ENCODE measurements at places on chromosomes 2 and 18. TPM values are rescaled to one million over a fixed set of nuclear protein-coding genes. Genes with fewer than 3 reads are reported as not detected.
A peak's percentile ranks its signal among the peaks of the same experiment; 100 is the strongest.

Gene SIX3
- 0.11 TPM for polyA plus RNA-seq

Gene SOWAHC
- polyA plus RNA-seq = 7.4 TPM

DNA sequence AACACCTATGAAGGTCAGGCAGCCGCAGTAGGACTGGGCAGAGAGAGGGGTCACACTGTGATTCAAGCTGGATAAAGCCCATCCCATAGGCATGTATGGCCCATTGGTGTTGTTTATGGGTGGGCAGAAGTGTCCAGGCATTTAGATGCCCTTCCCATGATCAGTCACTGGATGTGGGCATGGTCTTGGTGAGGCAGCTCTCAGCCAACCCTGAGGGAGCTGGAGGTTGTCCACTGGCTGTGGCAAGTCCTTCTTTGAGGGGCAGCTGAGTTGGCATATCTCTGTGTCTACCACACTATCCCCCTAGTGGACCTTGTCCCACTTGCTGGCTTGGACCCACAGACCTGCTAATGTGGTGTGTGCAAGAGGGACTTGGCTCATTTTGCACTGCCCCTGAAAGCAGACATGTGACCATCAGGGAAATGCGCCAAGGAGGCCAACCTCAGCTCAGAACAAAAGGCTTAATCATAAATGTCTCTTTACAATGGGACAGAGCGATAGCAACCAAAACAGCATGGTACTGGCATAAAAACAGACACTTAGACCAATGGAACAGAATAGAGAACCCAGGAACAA, 82.0 kb downstream of the TMEM17 start:
- H3K27me3 ChIP-seq = no peaks in the 10 kb centered on the region
- no peaks in the 10 kb centered on the region for H3K36me3 ChIP-seq
- no peak for DNase-seq
- H3K27ac ChIP-seq = no peak overlapping the region

Gene SERPINB10
- 2.5 TPM for polyA plus RNA-seq

GRCh38 chr2:77314721-77315120, 207.5 kb downstream of the LRRTM4 start:
- no peak overlapping the region for H3K4me3 ChIP-seq
- no peak overlapping the region for H3K27ac ChIP-seq
- no peaks in the 10 kb centered on the region for H3K27me3 ChIP-seq
- no peaks in the 10 kb centered on the region for H3K36me3 ChIP-seq
- no peak for DNase-seq
- no peaks in the 10 kb centered on the region for H3K4me1 ChIP-seq

DNA sequence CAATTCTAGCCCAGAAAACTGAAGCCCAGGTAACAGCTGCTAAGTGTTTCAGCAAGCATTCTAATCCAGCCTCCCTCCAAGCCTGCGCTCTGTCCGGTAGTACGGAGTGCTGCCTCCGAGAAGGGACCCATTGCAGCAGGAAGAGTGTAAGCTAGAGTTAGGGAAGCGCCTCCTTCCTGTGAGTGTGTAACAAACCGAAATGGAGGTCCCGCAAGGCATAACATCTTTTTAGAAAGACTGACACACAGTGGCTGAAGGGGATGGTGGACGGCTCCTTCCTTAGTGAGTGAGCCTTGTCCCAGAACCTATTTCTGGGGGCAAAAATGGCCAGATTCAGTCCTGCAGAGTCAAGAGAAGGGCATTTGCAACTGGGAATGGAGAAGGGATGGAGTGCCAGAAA, 12.2 kb downstream of the PKDCC start:
- H3K4me1 ChIP-seq = peaks cover 2% of the 10 kb centered on the region
- no peak for DNase-seq
- no peak overlapping the region for H3K4me3 ChIP-seq
- H3K27ac ChIP-seq = no peak overlapping the region

DNA sequence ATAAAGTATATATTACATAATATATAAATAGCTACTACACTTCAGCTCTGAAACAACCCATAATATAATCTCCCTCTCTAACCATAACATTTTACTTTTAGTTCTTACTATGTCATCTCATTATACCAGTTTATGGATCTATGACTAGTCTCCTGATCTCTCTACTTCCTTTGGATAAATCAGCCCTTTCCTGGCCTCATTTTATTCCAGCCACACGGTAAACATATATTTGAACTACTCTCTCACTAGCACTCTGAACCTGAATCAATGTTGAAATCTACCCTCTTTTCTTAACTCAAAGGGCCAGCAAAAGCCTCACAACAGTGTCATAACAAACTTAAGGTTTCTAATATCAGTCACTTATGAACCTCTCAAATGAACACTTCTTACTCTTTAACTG, 62.6 kb downstream of the BAZ2B start:
- H3K4me1 ChIP-seq = peaks cover 4% of the 10 kb centered on the region
- H3K27ac ChIP-seq = no peak overlapping the region
- no peaks in the 10 kb centered on the region for H3K27me3 ChIP-seq
- no peak for DNase-seq
- H3K4me3 ChIP-seq = no peak overlapping the region
- no peaks in the 10 kb centered on the region for H3K36me3 ChIP-seq

Gene RAD51AP2
- polyA plus RNA-seq = 0.18 TPM

GRCh38 chr2:100905132-100905805, 85.3 kb downstream of the NPAS2 start:
- H3K27ac ChIP-seq = no peak overlapping the region
- no peak for DNase-seq
- no peaks in the 10 kb centered on the region for H3K4me1 ChIP-seq
- no peak overlapping the region for H3K4me3 ChIP-seq
- H3K27me3 ChIP-seq = no peaks in the 10 kb centered on the region

Gene CHRND
- polyA plus RNA-seq = 0.43 TPM

Gene DNMT3A
- polyA plus RNA-seq = 22.7 TPM

Gene AMER3
- 0.02 TPM for polyA plus RNA-seq

Gene ACMSD
- polyA plus RNA-seq = not detected

DNA sequence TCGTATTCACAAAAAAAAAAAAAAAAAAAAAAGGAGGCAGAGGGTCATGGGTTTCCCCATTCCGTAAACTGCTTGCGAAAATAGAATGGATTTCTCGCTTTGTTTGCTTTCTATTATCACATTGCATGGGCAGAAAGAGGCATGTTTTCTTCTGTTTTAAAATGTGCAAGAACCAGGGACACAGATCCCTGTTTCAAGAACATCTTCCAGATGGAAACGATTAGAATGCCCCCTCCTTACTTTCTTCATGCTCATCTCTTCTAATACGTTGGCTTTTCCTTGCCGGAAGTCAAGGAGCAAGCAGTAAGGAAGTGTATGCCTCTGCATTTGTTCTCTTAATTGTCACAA, 51.0 kb upstream of the ZNF516 start:
- DNase-seq = no peak
- no peaks in the 10 kb centered on the region for H3K27me3 ChIP-seq
- H3K27ac ChIP-seq = no peak overlapping the region

Gene TNFAIP6
- 3.3 TPM for polyA plus RNA-seq

GRCh38 chr2:96819128-96819875, 3.2 kb downstream of the CNNM3 start:
- peaks cover 24% of the 10 kb centered on the region for H3K4me1 ChIP-seq
- H3K27me3 ChIP-seq = no peaks in the 10 kb centered on the region
- H3K4me3 ChIP-seq = no peak overlapping the region
- H3K36me3 ChIP-seq = peaks cover 11% of the 10 kb centered on the region
- H3K27ac ChIP-seq = no peak overlapping the region

Gene PLCD4
- polyA plus RNA-seq = 0.68 TPM

- no peaks in the 10 kb centered on the region for H3K36me3 ChIP-seq
- peak overlapping the region; percentile 67 for H3K27ac ChIP-seq
- H3K4me3 ChIP-seq = no peak overlapping the region
Measured at GRCh38 chr2:96914332-96914731, 44.5 kb upstream of the SEMA4C start.

Gene TRIM43
- polyA plus RNA-seq = 1.5 TPM

DNA sequence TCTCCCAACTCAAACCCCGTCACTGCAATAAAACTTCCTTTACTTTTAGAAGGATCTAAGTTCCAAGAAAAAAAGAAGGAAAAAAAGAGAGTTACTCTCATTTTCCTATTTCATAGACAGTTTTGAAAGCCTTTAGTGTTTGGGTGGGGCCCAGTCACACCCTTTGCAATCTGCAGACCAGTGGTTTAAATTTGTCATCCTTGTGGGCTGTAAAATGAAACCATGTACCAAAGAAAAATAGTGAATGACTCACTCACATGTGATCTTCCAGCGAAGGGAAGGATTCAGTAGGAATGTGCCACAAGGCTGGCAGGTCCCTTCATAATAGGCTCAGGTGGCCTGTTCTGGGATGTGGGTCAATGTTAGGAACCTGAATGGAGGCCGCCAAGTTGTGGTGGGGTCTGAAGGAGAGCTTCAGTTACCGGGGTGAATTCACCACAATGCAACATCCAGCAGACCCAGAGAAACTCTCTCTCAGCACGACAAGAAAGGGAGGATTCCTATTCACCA, 28.3 kb downstream of the ANXA4 start:
- no peak for DNase-seq
- H3K27me3 ChIP-seq = no peaks in the 10 kb centered on the region
- peaks cover 13% of the 10 kb centered on the region for H3K4me1 ChIP-seq
- H3K27ac ChIP-seq = no peak overlapping the region
- no peaks in the 10 kb centered on the region for H3K36me3 ChIP-seq
- no peak overlapping the region for H3K4me3 ChIP-seq

GRCh38 chr2:112660138-112660537, 14.4 kb downstream of the SLC20A1 start:
- peaks cover 84% of the 10 kb centered on the region for H3K36me3 ChIP-seq
- H3K27ac ChIP-seq = no peak overlapping the region
- DNase-seq = no peak
- H3K4me1 ChIP-seq = peaks cover 3% of the 10 kb centered on the region
- no peaks in the 10 kb centered on the region for H3K27me3 ChIP-seq

DNA sequence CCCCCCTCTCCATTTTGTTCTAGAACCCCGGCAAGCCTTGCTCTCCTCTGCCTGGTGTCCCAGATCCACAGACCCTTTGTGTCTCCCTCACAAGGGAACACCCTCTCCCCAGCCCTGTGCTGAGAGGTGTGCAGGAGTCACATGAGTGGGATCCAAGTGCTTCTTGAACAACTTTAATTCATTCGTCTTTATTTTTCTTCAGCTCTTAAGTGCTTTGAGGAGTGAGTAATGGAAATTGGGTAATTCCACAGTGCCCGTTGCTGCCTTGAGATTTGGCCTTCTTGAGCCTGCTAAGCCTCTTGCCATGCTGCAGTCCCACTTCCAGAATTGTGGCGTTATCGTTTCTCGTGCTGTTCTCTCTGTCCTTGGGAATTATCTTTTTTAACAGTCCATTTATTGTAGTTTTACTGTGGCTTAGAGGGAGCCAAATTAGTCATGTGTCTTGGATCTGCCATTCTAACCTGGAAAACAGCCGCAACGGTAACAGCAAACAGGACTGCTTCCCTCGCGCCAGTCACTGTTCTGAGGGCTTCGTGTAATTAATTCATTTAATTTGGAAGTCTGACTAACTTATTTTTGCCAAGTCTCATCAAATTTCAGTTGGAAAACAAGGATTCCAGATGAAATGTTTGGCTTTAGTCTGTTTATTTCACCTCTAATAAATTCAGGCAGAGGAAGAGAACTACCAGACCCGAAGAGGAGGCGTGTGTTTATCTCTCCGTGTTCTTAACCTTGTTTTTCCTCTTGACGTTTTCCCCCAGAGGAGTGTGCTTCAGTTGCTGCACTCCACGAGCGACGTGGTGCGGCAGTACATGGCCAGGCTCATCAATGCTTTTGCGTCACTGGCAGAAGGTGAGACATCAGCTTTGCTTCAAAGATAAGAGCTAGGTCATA, 72.0 kb downstream of the ARMC9 start:
- no peak overlapping the region for H3K27ac ChIP-seq
- no peaks in the 10 kb centered on the region for H3K27me3 ChIP-seq
- H3K4me3 ChIP-seq = no peak overlapping the region
- no peaks in the 10 kb centered on the region for H3K4me1 ChIP-seq
- DNase-seq = no peak
- peaks cover 4% of the 10 kb centered on the region for H3K36me3 ChIP-seq

DNA sequence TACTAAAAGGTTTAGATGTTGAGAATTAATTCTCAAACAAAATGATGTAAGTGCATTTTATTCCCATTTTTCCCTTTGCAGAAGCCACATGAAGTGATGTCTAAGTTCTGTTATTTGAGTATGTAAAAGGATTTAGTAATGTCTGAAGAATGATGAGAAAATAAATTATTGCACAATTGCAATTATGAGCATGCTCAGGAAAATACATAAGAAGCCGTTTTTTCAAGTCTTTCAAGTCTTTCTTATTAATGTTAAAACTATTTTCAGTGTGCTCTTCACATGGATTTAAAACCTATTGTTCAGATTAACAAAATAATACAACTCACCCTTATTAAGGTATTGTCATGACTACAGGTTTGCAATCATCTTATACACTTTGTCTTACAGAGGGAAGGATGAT, 331.4 kb upstream of the NETO1 start:
- H3K4me1 ChIP-seq = no peaks in the 10 kb centered on the region
- H3K36me3 ChIP-seq = no peaks in the 10 kb centered on the region
- no peaks in the 10 kb centered on the region for H3K27me3 ChIP-seq
- DNase-seq = no peak
- H3K27ac ChIP-seq = no peak overlapping the region

GRCh38 chr18:950882-951495, 46.3 kb downstream of the ADCYAP1 start:
- DNase-seq = no peak
- H3K27ac ChIP-seq = no peak overlapping the region
- no peaks in the 10 kb centered on the region for H3K27me3 ChIP-seq
- no peaks in the 10 kb centered on the region for H3K36me3 ChIP-seq
- H3K4me3 ChIP-seq = no peak overlapping the region
- H3K4me1 ChIP-seq = no peaks in the 10 kb centered on the region

Gene ANKRD44
- polyA plus RNA-seq = 25.2 TPM

DNA sequence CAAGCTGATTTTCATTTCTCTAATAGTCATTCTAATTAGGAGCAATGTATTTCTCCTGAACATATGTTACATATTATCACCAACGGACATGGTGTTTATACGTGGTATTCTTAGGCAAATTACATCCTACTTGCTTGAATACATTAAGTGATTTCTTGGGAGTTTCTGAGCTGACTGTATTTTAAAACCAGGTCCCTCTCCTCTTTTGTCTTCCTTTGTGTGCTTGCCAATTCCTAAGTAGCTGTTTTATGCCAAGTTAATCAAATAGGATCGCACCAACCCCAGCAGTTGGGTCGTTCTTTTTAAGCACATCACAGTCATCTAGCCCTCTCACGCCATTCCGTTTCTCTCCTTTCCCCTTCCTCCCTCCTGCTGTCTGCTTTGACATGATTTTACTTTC, 75.4 kb upstream of the MAP2 start:
- no peak for DNase-seq
- H3K27ac ChIP-seq = no peak overlapping the region
- no peak overlapping the region for H3K4me3 ChIP-seq
- H3K36me3 ChIP-seq = no peaks in the 10 kb centered on the region
- no peaks in the 10 kb centered on the region for H3K27me3 ChIP-seq
- no peaks in the 10 kb centered on the region for H3K4me1 ChIP-seq

Gene KYNU
- polyA plus RNA-seq = 11.3 TPM

Gene HOXD12
- not detected for polyA plus RNA-seq

- H3K4me1 ChIP-seq = no peaks in the 10 kb centered on the region
- no peaks in the 10 kb centered on the region for H3K27me3 ChIP-seq
- no peak overlapping the region for H3K27ac ChIP-seq
- DNase-seq = no peak
- no peak overlapping the region for H3K4me3 ChIP-seq
Measured at GRCh38 chr18:2706903-2707302, 51.4 kb downstream of the SMCHD1 start.
